Pancreas (tissue), 10 donors: ENCODE measurements at places on chromosomes 4 and X.

DNA sequence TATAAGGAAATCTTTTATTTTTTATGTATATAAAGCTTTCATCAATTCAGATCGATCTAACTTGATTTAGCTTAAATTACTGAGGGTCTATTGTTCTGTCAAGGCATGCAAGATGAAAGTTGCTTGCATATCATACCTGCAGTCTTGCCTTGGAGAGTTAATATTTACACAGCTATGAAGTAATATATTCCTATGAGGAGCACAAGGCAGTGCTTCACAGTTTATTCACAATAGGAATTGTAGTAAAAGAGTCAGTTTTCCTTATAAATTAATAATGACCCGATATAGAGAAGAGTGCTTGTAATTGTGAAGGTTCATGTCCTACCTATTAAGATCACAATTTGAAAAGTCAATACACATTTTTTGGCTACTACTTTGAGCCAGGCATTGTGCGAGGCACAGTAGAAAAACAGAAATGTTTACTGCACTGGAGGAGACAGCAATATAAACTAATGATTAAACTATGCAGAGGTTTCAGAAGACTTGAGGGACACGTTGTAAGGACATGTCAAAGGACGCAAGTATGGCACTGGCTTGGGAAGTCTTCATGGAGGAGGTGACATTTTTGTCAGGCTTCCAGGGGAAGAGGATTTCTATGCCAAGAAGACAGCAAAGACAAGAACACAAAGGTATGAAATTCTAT is 38.8 kb downstream of the REELD1 start:
- no peak overlapping the region for H3K27ac ChIP-seq
- no peak overlapping the region for H3K4me3 ChIP-seq
- no peaks in the 10 kb centered on the region for H3K4me1 ChIP-seq
- H3K27me3 ChIP-seq = no peaks in the 10 kb centered on the region
- no peaks in the 10 kb centered on the region for H3K36me3 ChIP-seq

GRCh38 chrX:107398115-107398514 is 51.3 kb upstream of the FRMPD3 start:
- H3K27me3 ChIP-seq = no peaks in the 10 kb centered on the region
- no peak overlapping the region for H3K4me3 ChIP-seq
- H3K4me1 ChIP-seq = no peaks in the 10 kb centered on the region
- DNase-seq = no peak
- no peak overlapping the region for H3K27ac ChIP-seq

- no peaks in the 10 kb centered on the region for H3K36me3 ChIP-seq
- H3K27ac ChIP-seq = no peak overlapping the region
- no peak overlapping the region for H3K4me3 ChIP-seq
- DNase-seq = no peak
- no peaks in the 10 kb centered on the region for H3K27me3 ChIP-seq
Observed at GRCh38 chrX:145818186-145819113, 821 bp downstream of the SLITRK2 start.

DNA sequence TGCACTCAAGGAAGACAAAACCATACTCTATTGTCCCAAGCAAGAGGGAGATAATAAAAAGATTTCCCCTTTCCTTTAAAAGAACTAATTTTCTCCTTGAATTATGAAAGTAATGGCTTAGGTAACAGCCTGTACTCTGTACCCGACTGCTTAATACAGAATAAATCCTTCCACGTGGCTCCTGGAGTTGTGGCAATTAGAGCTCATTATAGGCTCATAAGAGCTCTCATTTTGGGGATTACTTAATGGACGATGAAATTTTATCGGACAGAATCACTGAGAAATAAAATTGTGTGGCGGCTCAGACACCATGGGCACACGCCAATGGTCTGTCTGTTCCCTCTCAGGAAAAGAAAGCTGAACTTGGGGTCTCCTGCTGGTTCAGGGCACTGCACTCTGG is 2.8 kb upstream of the GSX2 start:
- no peak overlapping the region for H3K4me3 ChIP-seq
- no peak overlapping the region for H3K27ac ChIP-seq
- H3K36me3 ChIP-seq = no peaks in the 10 kb centered on the region
- H3K4me1 ChIP-seq = peaks cover 12% of the 10 kb centered on the region

DNA sequence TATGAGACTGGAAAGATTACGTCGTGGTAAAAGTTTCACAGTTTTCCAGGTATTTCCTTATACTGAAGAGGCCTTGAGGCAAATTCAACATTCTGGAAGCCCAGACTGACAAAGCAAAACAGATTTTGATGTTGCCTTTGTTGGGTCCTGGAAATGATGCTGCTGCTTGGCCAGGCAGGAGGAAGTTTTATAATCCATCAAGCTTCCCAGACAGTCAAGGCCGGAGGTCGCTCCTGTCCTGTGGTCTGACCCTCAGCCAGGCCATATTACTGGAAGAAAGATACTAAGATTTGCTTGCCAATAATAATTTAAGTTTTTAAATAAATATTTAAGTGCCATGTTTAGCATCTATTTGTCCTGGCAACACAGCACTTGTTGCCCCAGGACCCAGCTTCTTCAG is 63.4 kb downstream of the TAPT1 start:
- no peak overlapping the region for H3K27ac ChIP-seq
- H3K36me3 ChIP-seq = peaks cover 8% of the 10 kb centered on the region
- DNase-seq = no peak
- no peak overlapping the region for H3K4me3 ChIP-seq
- peaks cover 6% of the 10 kb centered on the region for H3K4me1 ChIP-seq

DNA sequence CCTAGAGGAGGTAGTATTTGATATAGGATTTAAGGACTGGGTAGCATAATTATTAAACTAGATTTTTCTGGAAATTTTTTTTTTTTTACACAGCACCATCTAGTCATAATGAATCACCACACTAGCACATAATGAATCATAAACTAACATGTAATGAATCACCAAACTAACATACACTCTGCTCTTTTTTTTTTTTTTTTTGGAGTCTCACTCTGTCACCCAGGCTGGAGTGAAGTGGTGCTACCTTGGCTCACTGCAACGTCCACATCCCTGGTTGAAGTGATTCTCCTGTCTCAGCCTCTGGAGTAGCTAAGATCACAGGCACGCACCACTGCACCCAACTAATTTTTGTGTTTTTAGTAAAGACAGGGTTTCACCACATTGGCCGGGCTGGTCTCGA is 92.5 kb downstream of the FAM13A start:
- no peaks in the 10 kb centered on the region for H3K36me3 ChIP-seq
- H3K4me3 ChIP-seq = no peak overlapping the region
- H3K27me3 ChIP-seq = no peaks in the 10 kb centered on the region
- peaks cover 4% of the 10 kb centered on the region for H3K4me1 ChIP-seq
- no peak for DNase-seq
- H3K27ac ChIP-seq = no peak overlapping the region

GRCh38 chrX:66110112-66110511 is 53.9 kb upstream of the HEPH start:
- no peaks in the 10 kb centered on the region for H3K4me1 ChIP-seq
- H3K36me3 ChIP-seq = no peaks in the 10 kb centered on the region
- peaks cover 7% of the 10 kb centered on the region for H3K27me3 ChIP-seq
- DNase-seq = no peak
- H3K4me3 ChIP-seq = no peak overlapping the region

DNA sequence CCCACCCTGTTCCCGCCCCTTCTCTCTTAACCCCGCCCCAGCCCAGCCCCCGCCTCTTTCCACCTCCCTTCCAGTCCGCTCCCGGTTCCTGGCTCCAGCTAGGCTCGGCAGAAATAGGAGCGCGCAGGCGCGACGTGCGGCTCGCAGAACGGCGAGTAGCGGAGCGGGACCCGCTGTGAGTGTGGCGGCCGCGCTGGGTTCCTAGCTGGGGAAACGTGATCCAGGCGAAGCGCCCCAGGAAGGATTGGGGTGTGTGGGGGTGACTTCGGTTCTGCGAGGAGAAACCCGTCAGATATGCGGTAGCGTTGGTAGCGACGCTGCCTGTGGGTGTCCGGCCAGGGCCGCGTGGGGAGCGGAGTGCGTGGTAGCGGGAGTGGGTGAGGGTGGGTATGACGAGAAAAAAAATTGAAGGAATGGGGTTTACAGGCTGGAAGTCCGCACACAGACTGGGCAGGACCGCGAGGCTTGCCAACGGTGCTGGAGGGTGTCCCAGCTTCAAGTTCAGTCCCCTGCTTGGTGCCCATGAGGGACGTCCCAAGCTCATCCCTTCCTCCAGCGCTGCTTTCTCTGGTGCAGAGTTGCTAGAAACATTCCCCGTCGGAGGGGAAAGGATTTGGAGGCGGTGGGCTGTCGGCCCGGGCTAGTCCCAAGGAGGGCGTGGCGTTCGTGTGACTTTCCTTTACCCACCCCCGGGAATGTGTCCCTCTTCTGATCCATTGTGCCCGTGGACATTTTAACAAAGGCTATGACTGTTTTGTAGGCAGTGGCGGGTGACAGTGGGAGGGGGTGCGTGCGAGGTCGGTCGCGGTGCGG is at the start of gene PRRG1:
TSS of gene PRRG1 (plus strand) at position 144 of the 813 bp plus-strand sequence. CDS start 56,886 bp downstream, outside the sequence.
- peak within 1 kb of the TSS; percentile 40 for H3K4me3 ChIP-seq
- H3K27ac ChIP-seq = no peak within 1 kb of the TSS
- H3K27me3 ChIP-seq = peaks cover 5% of the 10 kb centered on the region
- peak; percentile 77 for DNase-seq

DNA sequence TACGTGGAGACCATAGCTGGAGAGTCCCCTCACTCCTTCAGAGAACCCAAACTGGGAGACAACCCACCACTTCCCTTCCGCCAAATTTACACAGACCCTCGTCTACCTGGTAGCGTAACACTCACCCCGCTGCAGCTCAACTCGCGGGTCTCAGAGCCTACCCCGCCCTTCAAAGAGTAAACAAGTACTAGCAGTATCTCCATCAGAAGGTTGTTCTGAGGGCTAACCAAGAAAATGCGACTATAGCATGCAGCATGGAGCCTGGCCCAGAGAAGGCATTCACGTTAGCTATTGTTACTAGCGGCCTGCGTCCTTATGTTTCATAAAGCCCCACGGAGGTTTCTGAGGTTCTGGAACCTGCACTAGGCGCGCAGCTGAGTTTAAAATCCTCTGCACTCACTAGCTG is 531 bp upstream of the MANBA start:
- peak overlapping the region; percentile 92 for H3K27ac ChIP-seq
- no peaks in the 10 kb centered on the region for H3K4me1 ChIP-seq
- peak overlapping the region; percentile 81 for H3K4me3 ChIP-seq
- DNase-seq = peak; percentile 40
- H3K27me3 ChIP-seq = no peaks in the 10 kb centered on the region

DNA sequence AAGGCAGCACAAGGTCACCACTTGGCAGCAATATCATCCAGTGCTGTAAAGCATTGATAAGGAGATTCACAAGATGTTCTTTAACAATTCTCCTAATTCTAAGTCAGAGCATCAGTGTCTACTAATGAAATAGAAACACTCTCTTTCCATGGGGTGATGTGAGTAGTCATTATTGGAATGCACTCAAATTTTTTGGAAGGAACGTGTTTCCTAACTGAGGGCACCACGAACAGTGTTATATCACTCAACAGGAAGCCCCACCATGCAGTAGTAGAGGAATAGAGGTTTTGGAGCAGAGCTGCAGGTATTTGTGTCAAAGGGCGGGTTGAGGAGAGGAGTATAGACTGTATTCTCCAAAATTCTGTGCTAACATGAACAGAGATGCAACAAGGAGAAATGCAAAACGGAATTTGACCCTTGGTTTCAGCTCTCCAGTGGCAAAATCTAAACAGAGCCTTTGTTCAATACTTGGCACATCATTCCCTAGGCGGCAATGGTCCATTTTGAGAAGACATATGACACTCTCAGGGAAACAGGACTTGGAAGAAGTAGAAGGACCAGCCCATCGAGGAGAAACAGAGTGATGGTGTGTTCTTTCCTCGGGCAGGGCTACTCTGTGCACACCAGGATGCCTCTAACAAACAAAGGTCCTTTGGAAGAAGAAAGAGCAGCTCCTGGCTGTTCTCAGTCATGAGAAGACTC is 98.9 kb downstream of the CPEB2 start:
- H3K27me3 ChIP-seq = no peaks in the 10 kb centered on the region
- no peaks in the 10 kb centered on the region for H3K4me1 ChIP-seq
- H3K27ac ChIP-seq = no peak overlapping the region
- no peak overlapping the region for H3K4me3 ChIP-seq

DNA sequence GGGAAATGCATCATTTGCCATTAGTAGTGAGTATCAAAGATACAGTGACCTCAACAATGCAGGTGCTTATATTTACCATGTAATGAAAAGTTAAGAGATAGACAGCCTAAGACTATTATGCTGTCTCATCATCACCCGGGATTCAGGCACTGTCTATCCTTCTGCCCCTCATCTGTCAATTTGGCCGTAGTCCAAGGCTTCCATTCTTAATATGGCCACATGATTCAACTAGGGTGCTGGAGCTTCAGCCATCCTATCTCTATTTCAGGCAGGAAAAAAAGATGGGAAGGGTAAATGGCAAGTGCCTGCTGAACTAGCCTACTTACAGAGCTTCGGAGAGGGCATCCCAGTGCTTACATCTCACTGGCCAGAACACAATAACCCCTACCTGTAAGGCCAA is 196.7 kb upstream of the LNX1 start:
- H3K27me3 ChIP-seq = no peaks in the 10 kb centered on the region
- H3K4me3 ChIP-seq = no peak overlapping the region
- H3K36me3 ChIP-seq = no peaks in the 10 kb centered on the region
- H3K4me1 ChIP-seq = no peaks in the 10 kb centered on the region
- DNase-seq = no peak

DNA sequence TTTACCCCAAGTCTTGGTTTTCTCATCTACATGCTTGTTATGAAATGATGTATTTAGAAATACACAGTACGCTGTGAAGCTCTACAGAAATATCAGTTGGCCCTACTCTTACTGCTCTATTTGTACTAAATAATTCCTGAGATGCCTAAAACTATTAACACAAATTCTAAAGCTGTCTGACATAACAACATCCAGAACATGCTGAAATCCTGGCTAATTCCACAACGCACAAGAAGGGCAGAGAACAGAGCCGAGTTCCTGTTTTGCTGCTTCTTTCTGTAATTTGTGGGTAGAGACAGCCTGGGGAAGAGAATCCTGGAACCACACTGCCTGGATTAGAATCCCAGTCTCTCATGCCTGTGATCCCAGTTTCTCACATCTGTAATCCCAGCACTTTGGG is 59.0 kb downstream of the ZNF827 start:
- DNase-seq = no peak
- H3K36me3 ChIP-seq = no peaks in the 10 kb centered on the region
- no peak overlapping the region for H3K4me3 ChIP-seq
- no peaks in the 10 kb centered on the region for H3K27me3 ChIP-seq

DNA sequence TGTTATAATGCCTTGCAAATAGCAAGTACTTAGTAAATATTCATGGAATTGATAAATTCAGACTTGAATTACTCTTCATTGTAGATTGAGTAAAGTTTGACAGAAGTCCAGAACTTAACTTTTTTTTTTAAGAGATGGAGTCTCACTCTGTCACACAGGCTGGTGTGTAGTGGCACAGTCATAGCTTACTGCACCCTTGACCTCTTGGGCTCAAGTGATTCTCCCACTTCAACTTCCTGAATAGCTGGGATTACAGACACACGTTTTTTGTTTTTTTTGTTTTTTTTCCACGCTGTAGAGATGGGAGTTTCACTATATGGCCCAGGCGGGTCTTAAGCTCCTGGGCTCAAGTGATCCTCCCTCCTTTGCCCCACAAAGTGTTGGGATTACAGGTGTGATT is 32.1 kb downstream of the UBE2K start:
- H3K4me1 ChIP-seq = no peaks in the 10 kb centered on the region
- no peaks in the 10 kb centered on the region for H3K36me3 ChIP-seq
- H3K4me3 ChIP-seq = no peak overlapping the region
- H3K27ac ChIP-seq = no peak overlapping the region

GRCh38 chr4:6641971-6642320 is 1.5 kb downstream of the MRFAP1 start:
- H3K27ac ChIP-seq = peak overlapping the region; percentile 96
- no peaks in the 10 kb centered on the region for H3K27me3 ChIP-seq
- peaks cover 14% of the 10 kb centered on the region for H3K4me1 ChIP-seq
- DNase-seq = no peak

- H3K4me3 ChIP-seq = no peak overlapping the region
- no peak for DNase-seq
- H3K27me3 ChIP-seq = no peaks in the 10 kb centered on the region
- no peak overlapping the region for H3K27ac ChIP-seq
Observed at GRCh38 chr4:121360495-121360894, 20.3 kb downstream of the QRFPR start.
